ENCODE measurements at places on chromosomes 5 and 9.
A peak's percentile ranks its signal among the peaks of the same experiment; 100 is the strongest.

DNA sequence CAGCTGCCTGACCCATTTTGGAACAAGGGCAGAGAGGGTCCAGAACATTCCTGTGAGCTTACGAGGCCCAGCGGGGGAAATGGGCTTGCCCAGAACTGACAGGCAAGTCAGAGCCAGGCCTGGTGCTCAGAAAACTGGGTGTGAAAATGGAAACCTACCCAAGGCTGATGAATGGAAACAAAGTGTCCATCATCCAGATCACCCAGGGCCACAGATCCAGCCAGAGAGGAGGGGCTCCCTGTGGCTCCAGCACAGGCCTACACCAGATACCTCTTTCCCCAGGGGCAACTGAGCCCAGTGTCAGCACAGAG lies 3.1 kb downstream of the CLTB start:
- DNase-seq: no peak

DNA sequence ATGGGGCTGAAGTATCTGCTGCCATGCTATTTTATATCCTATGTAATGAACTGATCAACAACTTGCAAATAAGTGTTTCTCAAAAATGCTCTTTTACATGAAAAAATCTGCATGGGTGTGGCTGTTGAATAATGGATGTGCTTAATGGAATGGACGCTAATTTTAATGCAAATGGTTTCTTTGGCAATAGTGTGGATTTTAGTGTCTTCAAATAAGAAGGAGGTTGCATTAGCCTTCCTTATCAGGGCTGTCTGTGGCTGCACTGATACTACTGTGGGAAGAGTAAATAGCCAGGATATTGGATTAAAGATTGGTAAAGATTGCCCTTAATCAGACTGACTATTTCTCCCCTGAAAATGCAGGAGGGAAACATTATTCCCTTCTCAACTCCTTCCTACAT lies 121.9 kb upstream of the STK32A start:
- no peak for DNase-seq

- DNase-seq: no peak
These were observed 63.9 kb downstream of the FAM114A2 start for GRCh38 chr5:153974813-153975163.

DNA sequence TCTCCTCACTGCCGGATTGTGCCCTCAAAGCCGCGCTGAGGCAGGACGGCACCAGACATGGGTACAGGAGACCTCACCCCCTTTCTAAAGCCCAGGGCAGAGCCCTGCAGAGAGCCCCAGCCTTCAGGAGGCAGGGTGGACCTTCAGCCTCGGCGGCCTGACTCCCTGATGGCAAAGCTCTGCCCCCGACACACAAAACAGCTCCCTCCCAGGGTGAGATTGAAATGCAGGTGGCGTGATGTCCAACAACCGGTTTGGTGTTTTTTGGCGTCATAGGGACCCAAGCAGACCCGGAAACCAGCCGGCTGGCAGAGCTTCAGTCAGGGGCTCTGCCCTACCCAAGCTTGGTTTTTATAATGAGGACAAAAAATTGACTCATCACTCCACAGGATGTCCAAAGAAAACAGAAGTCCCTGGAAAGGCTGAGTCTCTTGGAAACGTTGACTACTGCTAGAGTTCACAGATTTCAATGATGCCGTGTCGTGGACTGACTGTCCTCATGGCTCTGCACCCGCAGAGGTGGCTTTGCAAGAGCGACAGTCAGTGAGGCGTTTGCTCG lies 275.2 kb upstream of the IRX1 start:
- DNase-seq: no peak

DNA sequence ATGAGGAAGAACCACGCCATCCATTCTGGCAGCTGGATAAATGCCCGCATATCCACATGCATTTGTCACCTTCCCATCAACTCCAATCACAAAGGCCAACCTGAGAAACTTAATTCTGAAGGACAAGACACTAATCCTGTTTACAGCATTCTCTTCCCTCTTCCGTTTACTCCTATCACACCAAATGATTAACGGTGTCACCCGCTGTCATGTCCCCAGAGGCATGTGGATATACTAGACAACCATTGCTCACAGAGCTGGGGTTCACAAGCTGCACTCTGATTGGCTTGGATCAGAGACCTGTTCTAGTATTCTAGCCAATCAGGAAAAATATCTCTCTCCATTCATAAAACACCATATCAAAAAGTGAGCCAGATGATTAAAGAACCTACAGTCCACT lies 3.6 kb downstream of the MACROH2A1 start:
- no peak for DNase-seq

- no peak for DNase-seq
These were observed 93.4 kb downstream of the STRBP start for GRCh38 chr9:123174887-123175518.

DNA sequence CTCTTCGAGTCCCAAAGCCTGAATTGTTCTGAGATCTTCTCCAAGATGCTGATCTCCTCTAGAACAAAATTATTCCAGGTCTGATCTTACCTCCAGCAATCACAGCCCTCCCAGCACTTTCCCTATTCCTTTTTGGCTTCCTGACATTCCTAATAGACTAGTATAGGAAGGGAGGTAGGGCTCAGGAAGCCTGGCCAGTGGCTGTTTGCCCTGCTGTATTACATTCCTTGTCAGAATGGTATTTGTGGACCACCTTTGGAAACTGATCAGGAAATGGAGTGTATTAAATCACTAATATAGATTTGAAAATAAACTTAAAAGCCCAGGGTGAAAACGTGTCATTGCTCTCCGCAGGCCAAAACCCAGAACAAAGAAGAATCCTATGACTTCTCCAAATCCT lies 74.3 kb upstream of the ENTREP1 start:
- no peak for DNase-seq

DNA sequence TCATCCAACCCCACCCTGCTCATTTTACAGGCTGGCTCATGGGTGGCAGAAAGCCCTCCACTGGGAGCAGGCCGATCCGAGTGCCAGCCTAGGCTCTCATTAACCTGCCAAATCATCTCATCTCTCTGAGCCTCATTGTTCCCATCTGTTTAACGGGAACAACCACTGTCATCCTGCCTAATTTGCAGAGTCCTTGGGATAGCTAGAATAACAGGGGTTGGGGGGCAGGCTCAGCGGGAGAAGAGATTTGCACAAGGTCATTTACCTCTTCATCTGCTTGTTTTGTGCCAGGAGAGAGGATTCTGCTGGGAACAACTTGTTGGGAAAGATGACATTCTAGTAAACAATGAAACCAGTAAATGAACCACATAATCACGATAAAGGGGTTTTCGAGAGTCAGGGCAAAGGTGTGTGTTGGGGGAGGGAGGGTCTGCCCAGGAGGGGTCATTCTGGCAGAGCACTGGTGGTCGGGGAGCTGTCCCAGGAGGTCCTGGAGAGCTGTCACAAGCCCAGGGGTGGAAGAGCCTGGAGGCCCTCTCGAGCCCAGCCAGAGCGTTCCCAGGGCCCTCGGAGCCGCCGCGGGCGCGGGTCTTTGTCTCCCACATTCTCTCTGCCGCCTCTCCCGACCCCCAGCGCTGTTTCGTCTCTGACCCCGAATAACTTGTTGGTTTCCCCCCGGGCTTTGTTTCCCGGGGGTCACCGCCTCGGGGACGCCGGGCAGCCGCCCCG lies 22.8 kb upstream of the NDST1 start:
- no peak for DNase-seq

- DNase-seq: no peak
These were observed 15.1 kb downstream of the LPAR1 start for GRCh38 chr9:111023128-111023527.

DNA sequence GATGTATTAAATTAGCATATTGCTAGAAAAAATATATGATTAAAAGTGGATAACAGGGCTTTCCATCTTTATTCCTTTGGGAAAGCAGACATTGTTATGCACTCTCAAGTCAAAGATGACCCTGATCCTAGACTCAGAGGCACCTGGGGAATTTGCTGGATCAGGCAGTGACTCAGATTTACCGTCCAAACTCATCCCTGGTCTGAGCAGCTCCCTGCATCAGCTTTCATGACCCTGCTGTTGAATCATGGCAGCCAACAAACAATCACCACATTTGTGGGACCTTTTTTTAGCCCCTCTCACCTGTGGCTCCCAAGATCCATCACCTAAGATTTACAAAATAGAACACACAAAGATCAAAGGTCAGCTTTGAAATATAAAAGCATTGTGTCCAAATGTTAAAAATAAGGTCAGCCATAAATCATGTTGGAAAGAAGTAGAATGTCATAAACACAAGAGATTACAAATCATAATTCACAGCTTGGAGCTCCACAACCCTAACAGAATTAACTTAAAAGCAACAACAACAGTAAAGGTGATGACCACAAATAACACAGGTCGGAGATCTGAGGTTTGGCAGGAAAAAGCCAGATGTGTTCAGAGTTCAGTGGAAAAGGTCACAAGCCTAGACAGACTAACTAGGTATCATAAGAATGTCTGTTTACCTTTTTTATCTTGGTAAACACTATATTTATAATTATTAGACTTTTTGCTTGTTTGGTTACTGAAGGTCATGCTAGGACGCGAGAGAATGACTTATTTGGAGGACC lies 55.5 kb downstream of the ZFAND5 start:
- no peak for DNase-seq

DNA sequence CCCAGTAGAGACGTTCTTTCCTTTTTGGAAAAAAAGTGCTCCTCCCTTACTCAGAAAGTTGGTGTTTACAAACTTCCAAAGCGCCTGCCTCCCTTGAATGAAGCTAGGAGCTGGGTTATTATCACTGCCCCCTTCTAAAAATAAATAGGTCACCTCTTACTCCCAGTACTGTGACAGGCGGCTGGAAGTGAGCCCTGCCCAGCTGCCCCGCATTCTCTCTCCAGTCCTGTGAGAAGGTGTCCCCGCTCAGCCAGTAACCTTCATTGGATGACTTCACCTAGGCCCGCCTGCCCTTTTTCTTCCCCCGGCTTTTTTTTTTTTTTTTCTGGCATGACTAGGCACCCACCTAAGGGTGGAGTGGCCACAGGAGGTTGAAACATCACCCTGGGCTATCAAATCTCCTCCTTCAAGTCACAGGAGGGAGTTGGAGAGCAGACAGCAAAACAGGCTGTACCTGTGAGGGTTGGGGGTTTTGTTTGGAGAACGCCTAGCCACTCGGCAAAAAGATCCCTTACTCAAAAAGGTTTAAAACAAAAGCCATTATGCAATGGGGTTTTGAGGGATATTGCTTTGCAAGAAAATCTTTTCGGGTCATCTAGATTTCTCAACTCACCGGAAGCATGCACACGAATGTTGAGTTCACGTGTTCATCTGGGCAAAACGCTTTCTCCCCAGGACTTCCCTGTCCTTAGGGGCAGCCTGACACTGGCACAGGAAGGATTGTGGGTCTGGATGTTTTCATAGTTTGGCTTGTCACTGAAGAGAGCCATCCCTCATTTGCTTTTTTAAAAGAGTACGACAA lies 43.3 kb upstream of the ZNF622 start:
- DNase-seq: no peak

DNA sequence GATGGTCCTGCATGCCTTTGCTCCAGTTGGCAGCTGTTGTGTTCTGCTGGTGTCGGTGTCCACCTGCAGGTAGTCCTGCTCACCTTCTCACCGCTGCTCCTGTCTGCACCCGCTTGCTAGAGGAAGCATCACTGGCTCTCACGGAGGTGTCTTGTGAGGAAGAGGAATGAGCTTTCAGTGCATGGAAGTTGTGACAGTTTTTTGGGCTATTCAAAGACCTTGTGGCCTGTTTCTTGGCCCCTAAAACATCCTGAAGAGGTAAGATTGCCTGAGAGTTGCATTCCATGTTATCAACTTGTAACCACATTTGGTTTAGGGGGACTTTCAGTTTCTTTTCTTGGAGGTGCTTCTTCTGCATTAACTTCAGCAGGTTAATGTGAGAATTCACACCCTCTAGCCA lies 85.6 kb downstream of the MACROH2A1 start:
- no peak for DNase-seq

DNA sequence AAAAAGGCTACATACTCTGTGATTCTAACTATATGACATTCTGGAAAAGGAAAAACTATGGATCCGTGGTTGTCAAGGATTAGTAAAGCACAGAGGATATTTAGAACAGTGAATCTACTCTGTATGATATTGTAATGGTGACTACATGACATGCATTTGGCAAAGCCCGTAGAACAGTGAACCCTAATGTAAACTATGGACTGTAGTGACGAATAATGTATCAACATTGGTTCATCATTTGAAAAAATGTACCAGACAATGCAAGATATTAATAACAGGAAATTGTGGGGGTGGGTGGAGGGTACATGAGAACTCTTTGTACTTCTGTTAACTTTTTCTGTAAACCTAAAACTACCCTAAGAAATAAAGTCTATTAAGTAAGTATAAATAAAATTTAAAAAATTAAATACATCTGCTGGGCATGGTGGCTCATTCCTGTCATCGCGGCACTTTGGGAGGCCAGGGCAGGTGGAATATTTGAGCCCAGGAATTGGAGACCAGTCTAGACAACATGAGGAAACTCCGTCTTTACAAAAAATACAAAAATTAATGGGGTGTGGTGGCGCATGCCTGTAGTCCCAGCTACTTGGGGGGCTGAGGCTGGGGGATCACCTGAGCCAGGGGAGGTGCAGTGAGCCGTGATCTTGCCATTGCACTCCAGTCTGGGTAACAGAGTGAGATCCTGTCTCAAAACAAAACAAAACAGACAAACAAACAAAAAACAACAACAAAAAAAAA lies 101.7 kb upstream of the TBC1D2 start:
- no peak for DNase-seq

- peak; percentile 96 for DNase-seq
These were observed 123.1 kb downstream of the RXRA start for GRCh38 chr9:134449180-134449916.

DNA sequence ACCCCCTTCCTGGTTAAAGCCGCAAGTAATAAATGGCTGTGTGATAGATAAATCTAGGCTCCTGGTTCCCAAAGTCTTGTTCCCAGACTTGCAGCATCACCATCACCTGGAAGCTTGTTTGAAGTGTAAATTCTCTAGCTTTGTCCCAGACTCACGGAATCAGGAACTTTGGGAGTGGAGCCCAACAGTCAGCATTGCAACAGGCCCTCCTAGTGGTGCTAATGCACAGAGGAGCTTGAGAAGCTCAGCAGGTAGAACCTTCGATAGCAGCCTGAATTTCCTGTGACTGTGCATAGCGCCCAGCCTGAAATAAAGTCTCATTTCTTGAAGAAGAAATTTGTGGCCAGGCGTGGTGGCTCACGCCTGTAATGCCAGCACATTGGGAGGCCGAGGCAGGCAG lies 30.3 kb upstream of the MELK start:
- DNase-seq: no peak

GRCh38 chr9:82549174-82549821 lies 513.6 kb downstream of the RASEF start:
- no peak for DNase-seq

Data from muscle of arm (tissue), 14 donors.